ENCODE measurements at places on chromosomes 5 and 9.

- DNase-seq = peak; percentile 75
These were observed 56.6 kb downstream of the RGS3 start for GRCh38 chr9:113520109-113520642.

- no peak for DNase-seq
These were observed 13.5 kb downstream of the SLC25A48 start for GRCh38 chr5:135847976-135848375.

- DNase-seq = no peak
These were observed 4.1 kb downstream of the PAEP start for GRCh38 chr9:135565636-135566035.

DNA sequence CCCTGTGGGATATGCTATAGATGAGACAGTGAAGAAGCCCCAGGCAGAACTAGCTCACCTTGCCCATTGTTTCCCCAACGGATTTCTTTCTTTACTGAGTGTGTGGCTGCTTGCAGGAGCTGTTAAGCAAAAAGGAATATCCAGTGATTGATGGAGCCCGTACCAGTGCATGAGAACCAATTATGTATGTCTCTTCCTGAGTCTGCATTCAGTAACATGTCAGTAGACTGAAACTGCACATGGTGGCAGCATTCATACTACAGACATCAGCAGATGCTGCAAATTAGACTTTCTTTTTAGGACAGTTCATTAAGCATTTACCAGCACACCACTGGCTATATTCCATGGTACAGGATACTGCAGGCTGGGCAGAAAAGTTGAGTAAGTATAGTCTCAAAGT is 90.3 kb upstream of the PLCXD3 start:
- no peak for DNase-seq

DNA sequence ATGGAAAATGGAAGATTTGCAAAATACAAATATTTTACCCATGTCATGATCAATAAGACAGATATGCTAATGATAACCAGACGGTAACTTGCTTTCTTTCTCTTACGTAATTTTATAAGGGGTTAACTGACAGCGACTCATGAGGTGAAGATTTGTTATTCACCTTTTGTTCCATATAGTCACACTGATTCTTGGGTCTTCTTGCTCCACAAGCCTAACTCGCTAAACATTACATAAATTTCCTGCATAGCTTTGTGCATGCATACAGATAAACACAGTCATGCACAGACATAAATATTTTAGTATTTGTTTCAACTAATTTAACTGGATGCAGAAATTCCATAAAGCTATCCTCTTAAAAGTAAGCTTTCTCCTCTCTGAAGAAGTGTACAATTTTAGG is 225.9 kb downstream of the VPS13A start:
- DNase-seq = no peak

DNA sequence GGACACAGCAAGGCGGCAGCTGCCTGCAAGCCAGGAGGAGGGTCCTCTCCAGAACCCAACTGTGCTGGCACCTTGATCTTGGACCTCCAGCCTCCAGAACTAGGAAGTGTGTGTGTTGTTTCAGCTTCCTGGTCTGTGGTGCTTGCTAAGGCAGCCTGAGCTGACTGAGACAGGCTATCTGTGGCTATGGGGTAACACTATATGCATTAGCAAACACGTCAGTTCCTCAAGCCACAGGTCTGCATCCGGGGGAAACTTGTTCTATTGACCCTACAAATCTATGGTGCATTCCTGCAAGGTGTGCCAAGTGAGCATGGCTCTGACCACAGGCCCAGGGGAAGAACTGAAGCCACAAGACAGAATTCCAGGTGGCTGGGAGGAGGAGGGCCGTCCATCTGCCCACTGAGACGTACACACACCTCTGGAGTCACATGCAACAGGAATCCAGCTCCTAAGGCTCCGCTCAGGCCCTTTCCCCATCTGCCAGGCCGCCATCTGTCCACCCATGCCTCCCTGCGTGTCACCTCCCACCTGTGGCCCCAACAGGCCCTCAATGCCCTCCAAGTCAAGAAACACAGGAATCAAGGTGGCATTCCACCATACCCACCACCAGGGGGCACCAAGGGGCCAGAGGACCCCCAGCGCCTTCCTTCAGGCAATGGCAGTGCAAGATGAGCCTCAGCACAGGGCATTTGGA is 174.9 kb downstream of the ROR2 start:
- DNase-seq = peak; percentile 85

DNA sequence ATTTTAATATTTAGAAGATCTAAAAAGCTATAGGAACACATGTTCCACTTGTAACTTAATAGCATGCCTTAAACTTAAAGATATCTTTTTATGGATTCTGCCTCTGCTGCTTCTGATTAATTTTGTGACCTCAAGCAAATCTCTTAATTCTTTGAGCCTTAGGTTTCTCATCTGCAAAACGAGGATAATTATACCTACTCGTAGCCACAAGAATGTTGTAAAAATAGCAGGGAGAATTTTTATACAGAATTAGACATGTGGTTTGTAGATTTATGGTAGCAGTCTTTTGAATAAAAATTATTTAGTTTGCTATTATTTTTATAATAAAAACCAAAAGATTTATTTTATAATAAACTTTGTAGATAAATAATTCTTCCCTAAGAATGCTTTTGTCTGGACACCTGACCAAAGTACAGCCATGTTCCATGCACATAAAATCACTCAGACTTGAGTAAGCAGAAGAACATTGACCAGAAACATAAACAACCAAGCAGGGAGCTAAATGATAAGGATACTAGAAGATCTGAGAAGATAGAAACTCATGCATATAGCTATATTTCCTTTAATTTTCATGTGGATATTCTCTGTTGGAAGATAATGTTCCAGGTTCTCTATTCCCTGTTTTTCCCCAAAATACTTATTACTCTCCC is 18.5 kb downstream of the C9orf85 start:
- no peak for DNase-seq

GRCh38 chr5:170345971-170346370 is 43.2 kb downstream of the KCNMB1 start:
- no peak for DNase-seq

DNA sequence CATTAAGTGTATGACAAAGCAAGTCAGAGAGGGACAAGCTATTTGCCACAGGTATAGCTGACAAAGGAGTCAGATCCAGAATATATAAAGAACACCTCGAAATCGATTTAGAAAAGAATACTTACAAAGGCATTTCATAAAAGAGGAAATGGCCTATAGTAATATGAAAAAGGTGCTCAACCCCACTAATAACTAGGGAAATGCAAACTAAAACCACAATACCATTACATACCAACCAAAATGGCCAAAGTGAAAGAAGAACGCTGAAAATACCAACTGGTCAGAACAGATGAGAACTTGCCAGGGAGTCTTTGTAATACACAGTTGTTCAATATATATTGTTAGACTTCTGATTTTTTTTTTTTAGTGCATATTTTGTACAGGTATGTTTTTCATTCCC is 152.9 kb downstream of the CDC42SE2 start:
- DNase-seq = peak; percentile 28
